Right renal pelvis (tissue), 4 donors: ENCODE measurements at places on chromosomes 7 and 10. TPM values are rescaled to one million over a fixed set of nuclear protein-coding genes. Genes with fewer than 3 reads are reported as not detected.

DNA sequence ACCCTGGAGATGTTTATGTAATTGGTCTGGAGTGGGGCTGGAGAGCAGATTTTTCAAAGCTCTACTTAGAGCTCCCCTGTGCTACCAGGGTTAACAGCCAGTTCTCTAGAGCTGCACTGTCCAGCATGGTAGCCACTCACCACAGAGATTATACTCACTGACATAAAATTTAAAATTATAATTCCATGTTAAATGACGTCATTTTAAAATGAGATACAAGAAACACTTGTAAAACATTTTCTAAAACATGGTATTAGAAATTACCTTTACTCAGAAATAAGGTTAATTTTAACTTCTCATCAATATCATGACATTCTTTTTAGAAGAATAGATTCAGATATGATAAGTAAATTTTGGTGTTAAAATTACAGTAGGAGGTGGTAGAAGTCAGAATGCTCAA, 306.2 kb upstream of the LRRN3 start:
- no peak for DNase-seq

ANXA7 gene
- 94.9 TPM for polyA plus RNA-seq

INSYN2A gene
- 5.3 TPM for polyA plus RNA-seq

- DNase-seq: no peak
Measured at GRCh38 chr10:132040046-132040445, 25.7 kb upstream of the JAKMIP3 start.

MAP3K8 gene
- 6.6 TPM for polyA plus RNA-seq

SEMA3A gene
- polyA plus RNA-seq: 16.9 TPM

DNA sequence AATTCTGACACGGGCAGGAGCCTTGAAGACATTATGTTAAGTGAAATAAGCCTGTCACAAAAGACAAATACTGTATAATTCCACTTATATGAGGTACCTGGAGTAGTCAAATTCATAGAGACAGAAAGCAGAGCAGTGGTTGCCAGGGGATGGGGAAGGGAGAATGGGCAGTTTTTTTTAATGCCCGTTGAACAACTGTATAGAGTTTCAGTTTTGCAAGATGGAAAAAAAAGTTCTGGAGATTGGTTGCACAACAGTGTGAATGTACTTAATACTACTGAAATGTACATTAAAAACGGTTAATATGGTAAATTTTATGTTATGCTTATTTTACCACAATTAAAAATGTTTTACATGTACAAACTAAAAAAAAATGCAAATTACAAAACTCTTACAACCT, 63.6 kb upstream of the EFCAB10 start:
- no peak for DNase-seq

GRCh38 chr7:26532471-26532870, 240.8 kb downstream of the SNX10 start:
- no peak for DNase-seq

DNA sequence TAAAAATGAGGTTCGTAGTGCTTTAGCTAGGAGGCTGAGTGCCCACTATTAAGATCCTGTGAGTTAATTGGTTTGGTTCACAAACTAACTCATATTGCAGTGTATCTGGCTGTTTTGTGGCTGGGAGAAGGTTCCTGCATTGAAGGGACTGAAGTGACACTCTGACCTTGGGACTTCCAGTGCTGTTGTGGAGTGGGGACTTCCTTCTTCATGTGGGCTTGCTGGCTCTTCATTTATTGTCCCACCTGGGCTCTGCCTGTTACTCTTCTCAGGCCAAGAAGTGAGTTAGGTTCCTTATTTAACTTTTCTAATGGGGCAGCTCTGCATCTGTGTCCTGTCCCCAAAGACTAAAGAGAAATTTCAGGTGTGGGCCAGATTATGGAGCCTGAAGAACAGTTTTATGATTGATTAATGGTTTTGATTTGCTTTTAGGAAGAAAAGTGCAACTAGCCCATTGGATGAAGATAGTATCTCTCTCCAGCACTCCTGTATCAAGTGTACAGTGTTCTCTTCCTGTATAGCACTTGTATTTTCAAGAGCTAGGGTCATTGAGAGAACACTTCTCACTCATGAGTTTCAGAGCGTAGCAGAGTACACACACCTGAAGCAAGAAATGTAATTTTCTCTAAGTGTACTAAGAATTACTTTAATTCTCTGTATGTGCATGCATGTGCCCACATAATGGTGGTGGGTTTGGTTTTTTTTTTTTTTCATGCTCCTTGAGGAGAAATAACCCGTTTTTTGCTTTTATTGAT, 54.8 kb downstream of the AUTS2 start:
- DNase-seq: no peak

DNA sequence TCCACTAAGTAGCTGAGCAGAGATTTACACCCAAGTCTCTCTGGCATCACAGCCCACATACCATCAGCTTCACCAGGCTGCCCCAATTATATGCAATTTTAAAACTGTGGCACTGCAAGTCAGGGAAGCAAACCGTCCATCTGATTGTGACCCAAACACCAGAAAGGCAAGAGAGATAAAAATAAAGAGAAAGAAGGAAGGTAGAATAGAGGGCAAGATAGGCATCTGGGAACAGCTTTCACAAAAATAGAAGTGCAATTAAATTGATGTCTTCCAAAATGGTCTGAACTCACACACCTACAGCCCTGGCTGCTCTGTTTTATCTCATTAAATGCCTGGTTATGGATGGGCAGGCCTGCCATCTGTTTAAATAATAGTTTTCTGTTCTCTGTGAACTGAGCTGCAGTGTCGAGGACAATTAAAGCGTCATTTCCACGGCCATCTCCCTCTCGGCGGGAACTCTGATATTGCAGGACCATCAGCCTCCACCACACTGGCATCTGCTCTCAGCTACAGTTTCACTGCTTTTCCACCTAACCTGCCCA, 509.1 kb downstream of the INHBA start:
- no peak for DNase-seq

DNA sequence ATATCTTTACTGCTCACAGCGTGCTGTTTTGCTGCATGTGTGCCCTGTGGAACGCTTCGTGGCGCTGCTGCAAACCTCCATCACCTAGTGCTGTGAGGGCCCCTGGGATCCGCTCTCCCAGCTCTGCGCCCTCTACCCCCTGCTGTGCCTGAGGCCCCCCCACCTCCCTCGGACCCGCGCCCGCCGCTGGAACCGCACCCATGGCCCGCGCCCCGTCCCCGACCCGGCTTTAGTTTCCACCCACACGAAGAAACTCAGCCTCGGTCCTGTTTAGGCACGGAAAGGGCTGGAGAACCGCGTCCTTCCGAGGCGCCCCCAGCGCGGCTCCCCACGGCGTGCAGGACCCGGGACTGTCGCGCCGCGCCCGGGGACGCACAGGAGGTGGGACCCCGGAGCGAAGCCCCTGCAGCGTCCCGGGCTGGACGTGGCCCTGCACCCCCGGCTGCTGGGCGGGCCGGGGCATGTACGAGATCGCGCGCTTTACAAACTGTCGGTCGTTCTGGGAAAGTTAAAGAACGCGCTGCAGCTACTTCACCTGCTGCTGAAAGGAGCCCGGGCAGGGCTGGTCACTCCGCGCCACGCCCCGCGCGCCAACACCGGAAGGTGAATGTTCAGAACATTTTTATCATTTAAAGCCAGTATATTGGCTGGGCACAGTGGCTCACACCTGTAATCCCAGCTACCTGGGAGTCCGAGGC, 54.3 kb downstream of the BMS1 start:
- DNase-seq: no peak

- DNase-seq: no peak
Measured at GRCh38 chr10:46268076-46268881, 18.5 kb upstream of the ANTXRL start.

GRCh38 chr7:5780801-5781496, 514 bp downstream of the RNF216 start:
- DNase-seq: peak; percentile 18

- DNase-seq: no peak
Measured at GRCh38 chr7:45721686-45722598, 147.8 kb downstream of the ADCY1 start.

DNA sequence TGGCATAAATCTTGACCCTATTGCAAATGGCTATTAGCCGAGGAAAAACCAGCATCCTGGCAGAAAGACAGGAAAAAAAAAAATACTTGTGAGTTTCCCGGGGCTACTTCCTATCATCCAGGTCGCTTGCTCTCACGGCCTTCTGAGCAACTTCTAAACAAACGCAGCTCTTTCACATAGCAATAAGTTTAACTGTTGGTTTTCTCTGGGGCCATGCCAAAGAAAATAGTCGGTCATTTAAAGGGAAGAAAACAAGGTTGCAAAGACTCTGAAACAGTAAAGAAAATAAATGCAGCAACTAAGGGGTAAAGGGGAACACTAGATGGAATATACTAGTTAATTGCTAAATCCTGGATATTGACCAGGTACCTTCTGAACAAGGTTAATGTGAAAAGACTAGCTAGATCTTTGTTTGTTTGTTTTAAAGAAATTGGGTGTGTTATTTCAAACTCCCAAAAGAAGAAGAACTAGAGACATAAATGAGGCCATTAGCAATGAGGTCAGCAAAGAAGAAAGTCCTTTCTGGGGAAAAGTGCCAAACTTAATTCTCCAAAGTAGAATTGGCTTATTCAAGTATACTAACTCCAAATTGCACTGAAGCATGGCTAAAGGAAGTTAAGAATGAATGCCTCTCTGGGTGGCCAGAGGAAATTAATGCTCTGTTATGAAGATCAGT, 54.2 kb downstream of the SLC39A12 start:
- peak; percentile 67 for DNase-seq

GRCh38 chr7:70380421-70381015, 751.4 kb upstream of the GALNT17 start:
- no peak for DNase-seq

DNA sequence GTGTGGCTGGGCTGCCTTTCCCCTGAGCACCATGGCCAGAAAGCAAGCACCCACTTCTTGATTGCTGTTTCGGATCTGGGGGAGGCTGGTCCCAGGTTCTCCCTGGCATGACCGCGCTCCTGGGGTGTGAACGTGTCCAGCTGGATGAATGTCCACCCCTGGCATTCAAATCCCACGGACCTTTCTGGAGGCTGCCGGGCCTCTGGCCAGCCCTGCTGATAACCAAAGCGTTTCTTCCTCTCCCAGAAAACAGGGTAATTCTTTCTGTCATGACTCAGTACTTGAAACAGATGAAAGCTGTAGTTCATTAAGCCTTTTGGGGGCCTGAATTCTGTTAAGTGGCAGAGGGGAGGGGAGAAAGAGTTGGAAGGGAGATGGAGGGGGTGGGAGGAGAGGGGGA, 73.1 kb upstream of the SAMD8 start:
- no peak for DNase-seq

DNA sequence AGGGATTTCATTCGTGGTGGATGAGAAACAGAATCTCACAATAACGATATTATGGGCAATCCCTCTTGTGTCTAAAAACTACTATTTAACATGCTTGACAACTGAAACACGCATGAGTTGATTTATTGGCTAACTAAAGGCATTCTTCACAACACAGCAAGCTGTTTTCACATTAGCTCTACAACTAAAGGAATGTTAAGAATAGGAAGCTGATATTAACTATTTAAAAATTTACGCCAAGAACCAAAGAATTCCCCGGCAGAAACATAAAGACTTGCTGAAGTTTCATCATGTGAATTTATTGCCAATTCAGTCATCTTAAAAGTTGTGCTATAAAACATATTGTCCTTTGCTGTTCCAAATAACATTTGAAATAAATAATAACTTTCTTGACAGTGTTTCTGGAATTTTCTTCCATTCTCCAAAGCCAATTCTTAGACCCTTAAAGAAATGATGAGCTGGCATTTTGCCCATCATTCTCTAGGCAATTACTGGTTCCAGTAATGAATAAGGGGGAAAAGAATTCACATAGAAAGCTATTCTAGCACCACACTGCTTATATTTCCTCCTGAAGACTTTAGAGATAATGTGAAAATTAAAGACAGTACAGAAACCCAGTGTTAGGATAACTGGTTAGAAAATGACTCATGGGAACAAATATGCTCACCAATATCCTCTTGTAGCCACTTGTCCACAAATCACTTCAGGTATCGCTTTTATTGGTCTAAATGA, 233.1 kb downstream of the PARD3 start:
- no peak for DNase-seq

DNA sequence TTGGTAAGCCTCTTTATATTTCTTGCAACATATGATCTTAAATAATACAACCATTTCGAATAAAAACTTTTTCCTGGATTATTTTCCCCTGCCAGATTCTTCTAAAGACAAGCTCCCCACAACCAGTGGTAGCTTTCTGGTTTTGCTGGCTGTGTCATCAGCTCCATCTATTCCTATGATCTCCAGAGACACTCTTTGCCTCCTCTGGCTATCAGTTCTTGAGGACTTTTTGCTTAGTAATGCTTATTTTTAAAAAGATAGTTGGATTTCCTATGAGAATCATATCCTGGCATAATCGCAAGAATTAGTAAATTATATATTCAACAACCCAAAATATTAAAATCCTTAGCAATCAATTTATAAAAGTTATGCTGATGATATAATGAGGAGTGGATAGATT, 103.8 kb upstream of the SLC26A5 start:
- no peak for DNase-seq

GRCh38 chr10:132257271-132257670, 50.5 kb downstream of the STK32C start:
- no peak for DNase-seq

DNA sequence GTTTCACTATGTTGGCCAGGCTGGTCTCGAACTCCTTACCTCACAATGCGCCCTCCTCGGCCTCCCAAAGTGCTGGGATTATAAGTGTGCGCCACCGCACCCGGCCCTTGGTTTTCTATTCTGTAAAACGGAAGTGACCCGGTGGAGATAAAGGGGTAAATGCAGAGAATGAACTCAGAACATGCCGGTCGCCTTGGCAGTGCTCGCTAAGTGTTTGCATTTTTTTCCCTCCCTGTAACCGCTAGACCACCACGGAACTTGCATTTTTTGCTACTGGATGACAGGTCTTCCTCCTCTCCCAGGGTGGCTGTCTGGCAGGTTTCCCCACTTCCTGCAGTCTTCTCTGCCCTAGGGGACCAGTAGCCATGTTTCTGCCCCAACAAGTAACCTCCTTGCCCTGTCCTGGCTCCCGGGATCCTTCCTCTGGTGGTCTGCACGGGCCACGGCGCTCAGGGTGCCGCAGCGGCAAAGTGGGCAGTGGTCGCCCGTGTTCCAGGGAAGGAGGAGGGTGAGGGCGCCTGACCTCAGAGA, 18.8 kb upstream of the GNA12 start:
- no peak for DNase-seq

MET gene
- polyA plus RNA-seq: 40.9 TPM

GRCh38 chr10:93468461-93469213, 13.5 kb downstream of the MYOF start:
- DNase-seq: no peak

- no peak for DNase-seq
Measured at GRCh38 chr10:20601941-20602461, 295.1 kb downstream of the NEBL start.

DNA sequence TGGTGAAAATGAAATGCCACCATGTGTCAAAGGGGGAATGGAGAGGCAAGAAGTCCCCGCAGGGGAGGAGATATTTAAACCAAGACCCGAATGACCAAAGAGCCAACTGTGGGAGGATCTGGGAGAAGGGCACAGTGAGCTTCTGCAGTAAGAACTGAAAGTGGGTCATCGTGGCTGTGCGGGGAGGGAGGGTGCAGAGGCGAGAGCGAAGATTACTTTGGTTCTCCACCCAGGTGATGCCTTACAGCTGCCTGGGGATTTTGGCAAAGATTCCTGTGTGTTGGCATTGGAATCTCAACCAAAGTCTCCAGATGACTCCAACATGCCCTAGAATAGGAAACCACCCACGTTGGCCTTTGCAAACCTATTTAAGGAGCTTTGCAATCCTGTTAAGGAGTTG, 44.2 kb upstream of the ADAM12 start:
- no peak for DNase-seq
